MCF 10A (cell line): ENCODE measurements at places on chromosomes 7 and 10.
A peak's percentile ranks its signal among the peaks of the same experiment; 100 is the strongest.

- no peak for DNase-seq
Measured at GRCh38 chr7:81691199-81691821, 78.5 kb downstream of the HGF start.

DNA sequence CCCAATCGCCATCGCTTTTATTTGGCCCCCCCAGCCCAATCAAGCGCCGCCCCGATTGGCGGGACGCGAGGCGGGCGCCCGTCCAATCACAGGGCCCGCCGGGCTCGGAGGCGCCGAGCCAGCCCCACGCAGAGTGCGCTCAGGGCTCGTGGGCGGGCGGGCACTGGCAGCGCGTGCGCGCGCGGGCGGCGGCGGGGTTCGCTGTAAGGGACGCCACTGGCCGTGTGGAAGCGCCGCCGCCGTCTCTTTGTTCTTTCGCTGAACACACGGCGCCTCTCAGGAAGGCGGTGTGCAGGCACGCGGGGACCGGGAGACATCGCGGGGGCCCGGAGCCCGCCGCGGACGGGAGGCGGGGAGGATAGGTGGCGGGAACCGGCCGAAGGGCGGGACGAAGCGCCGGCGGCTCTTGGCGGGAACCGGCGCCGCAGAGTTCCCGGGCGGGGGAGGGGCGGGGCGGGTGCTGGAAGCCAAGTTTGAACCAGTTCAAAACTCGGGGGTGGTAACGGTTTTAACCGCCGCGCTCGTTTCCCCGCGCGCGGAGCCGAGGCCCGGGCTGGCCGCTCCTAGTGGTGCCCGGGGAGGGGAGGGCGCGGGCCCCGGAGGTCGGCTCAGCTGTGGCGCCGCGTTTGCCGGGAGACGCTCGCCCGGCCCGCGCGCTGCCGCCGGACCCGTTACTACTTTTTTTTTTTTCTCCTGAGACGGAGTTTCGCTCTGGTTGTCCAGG, 370 bp upstream of the EZH2 start:
- DNase-seq: peak; percentile 92

DNA sequence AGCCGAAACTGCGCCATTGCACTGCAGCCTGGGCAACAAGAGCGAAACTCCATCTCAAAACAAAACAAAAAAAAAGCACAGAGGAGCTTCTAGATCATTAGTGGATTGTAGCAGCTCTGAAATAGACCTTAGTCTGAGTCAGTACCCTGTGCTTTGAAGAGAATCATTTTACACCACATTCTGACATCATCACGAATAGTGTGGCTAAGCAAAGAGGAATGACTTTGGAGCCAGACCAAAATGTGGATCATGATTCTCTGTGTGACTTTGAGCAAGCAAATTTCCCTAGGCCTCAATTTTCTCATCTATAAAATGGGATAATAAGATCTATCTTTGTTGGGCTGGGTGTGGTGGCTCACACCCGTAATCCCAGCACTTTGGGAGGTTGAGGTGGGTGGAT, 618.9 kb downstream of the CALN1 start:
- no peak for DNase-seq

- DNase-seq: peak; percentile 57
Measured at GRCh38 chr10:77162697-77163096, 474.9 kb downstream of the KCNMA1 start.

GRCh38 chr10:31906039-31906438, 22.6 kb downstream of the ARHGAP12 start:
- DNase-seq: no peak

- no peak for DNase-seq
Measured at GRCh38 chr10:102460836-102461186, 9.5 kb upstream of the C10orf95 start.

DNA sequence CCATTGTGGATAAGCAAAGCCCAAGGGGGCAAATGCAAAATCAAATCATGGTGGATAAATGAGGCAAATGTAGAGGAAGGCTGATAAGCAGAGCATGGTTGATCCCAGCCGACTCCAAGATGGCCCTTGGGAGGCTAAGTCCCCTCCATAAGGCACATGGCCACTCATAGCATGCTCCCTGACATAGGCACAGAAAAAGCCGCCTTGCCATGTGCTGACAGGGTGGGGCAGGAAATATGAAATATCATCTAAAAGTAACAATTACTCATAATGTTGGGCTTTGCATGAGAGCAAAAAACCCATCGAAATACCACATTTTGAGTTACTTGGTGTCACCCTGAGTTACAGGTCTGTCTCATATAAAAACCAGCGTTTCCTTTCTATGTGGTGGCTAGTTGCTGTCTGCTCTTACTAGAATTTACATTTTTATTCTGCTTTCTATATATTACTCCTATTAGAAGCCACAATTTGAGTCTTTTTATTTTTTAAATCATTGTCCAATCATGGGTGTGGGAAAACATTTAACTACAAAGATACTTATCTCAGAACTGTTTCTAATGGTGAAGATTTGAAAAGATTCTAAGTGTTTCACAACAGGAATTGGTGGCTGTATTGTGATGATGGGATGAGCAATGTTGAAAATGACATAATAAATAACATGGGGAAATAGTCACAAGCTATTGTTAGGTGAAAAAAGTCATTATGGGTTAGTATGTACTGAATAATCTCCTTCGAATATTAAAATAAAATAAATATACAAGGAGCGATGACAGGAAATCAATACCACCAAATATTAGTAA, 102.7 kb downstream of the CUBN start:
- peak; percentile 61 for DNase-seq

DNA sequence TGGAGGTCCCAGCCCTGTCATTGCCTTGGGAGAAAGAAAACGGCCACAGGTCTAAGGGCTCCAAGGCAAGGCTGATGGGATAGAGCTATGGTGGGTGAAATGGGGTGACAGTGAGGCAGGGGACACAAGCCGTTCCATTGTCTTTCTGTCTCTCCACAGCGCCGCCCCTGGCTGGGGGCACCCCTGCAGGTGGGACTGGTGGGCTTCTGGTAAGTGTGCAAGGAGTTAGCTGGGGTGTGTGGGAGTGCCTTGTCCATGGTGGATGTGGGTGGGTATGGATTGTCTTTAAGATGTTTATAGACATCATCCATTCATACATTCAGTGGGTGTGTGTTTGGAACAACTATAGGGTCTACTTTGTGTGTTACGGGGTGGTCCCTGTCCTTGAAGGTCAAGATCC, 7.5 kb downstream of the SFXN3 start:
- DNase-seq: no peak

DNA sequence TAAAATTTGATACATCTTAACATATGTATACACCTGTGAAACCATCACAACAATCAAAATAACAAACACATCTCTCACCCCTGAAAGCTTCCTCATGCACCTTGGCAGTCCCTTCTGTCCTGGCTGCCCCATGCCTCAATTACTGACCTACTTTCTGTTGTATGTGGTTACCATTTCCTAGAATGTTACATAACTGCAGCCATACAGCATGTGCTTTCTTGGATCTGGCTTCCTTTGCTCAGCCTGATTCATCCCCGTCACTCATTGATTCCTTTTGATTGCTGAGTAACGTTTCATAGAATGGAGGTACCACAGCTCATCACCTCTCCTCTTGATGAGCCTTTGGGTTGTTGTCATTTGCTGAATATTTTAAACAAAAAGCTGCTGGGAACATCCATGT, 165.3 kb downstream of the CELF2 start:
- no peak for DNase-seq

- DNase-seq: no peak
Measured at GRCh38 chr7:22442882-22443369, 57.1 kb downstream of the STEAP1B start.

DNA sequence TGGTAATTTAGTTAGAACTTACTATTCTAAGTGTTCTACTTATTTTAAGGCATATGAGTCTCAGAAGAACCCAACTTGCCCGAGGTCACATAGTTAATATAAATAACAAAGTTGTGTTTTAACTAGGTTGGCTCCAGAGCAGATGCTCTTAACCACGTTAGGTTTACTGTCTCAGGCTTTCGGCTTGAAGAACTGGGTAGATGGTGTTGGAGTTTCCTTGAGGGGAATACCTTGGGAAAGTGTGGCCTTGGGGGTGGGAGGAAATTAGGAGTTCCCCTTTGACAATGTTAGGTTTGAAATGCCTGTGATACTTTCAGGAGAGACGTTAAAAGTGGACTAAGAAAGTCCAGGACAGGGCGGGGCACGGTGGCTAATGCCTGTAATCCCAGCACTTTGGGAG, 9.6 kb downstream of the ZNF398 start:
- DNase-seq: no peak

- DNase-seq: no peak
Measured at GRCh38 chr7:72015136-72015535, 397.0 kb downstream of the CALN1 start.

- no peak for DNase-seq
Measured at GRCh38 chr7:105001652-105002184, 12.3 kb upstream of the KMT2E start.

- no peak for DNase-seq
Measured at GRCh38 chr7:36062154-36062815, 90.8 kb upstream of the EEPD1 start.

- DNase-seq: no peak
Measured at GRCh38 chr10:27912231-27912630, 86.6 kb downstream of the ODAD2 start.

DNA sequence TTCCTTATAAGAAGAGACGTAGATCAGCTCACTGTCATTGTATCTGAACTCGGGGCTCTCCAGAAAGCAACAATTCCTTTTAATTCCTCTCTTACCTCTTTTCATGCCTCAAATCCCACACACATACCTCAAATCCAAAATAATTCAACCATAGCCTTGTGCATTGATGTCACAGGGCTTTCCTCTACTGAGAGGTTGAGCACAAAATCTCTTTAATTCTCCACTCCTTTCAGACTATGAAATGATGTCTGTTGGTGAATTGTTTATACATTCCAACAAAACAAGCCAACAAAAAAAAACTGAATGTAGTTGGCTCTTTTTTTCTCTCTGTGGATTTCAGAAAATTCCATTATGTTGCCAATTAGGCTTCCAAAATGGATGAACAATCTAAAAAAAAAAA, 53.2 kb downstream of the BPGM start:
- no peak for DNase-seq

DNA sequence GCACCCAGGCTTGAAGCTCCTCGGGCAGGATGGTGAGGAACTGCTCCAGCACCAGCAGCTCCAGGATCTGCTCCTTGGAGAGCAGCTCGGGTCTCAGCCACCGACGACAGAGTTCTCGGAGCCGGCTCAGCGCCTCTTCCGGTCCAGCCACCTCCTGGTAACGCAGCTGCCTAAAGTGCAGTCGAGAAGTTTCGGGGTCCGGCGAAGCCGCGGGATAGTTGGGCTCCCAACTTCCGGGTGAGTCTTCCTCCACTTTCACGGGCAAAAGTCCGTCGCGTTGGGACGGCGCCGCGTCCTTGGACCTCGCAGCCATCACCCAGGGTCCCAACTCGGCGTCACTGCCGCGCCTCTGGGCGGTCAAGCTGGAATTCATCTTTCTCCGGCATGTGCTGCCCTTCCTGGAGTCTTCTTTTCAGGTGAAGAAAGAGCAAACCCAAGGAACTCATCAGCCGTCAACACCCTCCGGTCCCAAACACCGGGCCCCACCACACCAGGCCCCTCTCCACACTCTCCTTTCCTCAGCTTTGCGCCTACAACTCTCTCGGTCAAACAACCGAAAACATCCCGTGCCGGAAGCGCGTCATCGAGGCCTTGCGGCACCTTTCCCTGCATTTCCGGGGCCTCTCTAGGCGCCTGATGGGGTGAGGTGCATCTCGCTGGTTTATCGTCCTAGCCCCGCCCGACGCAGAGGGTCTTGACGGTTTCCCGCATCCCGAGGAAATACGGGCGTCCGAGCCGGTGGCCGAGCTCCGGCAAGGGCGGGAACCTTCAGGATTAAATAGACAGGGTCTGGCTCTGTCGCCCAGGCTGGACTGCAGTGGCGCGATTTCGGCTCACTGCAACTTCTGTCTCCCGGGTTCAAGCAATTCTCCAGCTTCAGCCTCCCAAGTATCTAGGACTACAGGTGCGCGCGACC, at the start of gene ZNF394:
TSS of gene ZNF394 (minus strand) at position 561 of the 916 bp plus-strand sequence. CDS start at position 373, 188 bp downstream.
- peak; percentile 94 for DNase-seq

DNA sequence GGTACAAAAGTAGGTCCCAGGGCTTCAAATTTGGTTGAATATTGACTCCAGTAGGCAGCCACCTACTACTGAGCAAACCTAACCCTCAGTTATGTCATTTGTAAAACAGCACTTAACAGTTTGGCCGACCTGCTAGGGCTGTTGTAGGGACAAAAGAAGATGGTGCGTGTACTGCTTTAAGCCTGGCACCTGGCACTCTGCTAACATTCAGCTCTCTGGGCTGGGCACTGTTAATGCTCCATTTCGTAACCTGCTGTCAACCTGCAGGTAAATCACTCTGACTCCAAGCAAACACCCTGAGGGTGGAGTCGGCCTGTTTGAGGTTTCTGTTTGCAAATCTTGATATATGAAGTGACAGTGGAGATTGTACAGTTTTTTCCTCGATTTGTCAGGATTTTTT, 7.2 kb downstream of the ZKSCAN1 start:
- peak; percentile 78 for DNase-seq

GRCh38 chr10:73907841-73908517, 3.0 kb upstream of the PLAU start:
- DNase-seq: peak; percentile 67

- DNase-seq: no peak
Measured at GRCh38 chr10:14954934-14955333, 1.0 kb upstream of the DCLRE1C start.

- peak; percentile 55 for DNase-seq
Measured at GRCh38 chr10:61836888-61837754, 64.4 kb upstream of the ARID5B start.

DNA sequence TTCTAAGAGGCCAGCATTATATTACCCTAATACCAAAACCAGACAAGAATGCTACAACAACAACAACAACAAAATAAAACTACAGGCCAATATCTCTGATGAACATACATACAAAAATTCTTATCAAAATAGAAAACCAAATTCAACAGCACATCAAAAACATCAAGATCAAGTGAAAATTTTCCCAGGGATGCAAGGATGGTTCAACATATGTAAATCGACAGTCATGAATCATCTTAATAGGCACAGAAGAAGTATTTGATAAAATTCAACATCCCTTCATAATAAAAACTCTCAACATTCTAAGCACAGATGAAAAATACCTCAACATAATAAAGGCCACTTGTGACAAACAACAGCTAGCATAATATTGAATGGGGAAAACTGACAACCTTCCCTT, 75.3 kb downstream of the JMJD1C start:
- no peak for DNase-seq
